ENCODE measurements at places on chromosomes 5 and 9.

DNA sequence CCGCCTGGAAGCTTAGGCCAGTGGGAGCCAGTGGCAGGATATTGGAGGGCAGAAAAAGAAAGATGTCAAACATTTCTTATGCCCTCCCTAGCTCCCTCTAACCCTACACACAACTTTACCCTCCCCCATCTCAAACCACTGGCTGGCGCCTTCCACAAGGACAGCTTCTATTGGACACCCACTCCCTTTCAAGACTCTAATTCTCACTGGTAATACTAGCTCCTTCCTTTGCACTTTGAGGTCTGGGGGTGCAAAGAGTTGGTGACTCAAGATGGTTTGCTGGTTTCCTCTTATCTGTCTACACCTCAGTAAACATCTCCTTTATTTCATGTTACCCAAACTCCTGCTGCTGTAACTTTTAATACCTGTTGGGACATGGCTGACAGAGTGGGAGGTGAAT, 11.6 kb upstream of the ITGA1 start:
- no peak for DNase-seq

DNA sequence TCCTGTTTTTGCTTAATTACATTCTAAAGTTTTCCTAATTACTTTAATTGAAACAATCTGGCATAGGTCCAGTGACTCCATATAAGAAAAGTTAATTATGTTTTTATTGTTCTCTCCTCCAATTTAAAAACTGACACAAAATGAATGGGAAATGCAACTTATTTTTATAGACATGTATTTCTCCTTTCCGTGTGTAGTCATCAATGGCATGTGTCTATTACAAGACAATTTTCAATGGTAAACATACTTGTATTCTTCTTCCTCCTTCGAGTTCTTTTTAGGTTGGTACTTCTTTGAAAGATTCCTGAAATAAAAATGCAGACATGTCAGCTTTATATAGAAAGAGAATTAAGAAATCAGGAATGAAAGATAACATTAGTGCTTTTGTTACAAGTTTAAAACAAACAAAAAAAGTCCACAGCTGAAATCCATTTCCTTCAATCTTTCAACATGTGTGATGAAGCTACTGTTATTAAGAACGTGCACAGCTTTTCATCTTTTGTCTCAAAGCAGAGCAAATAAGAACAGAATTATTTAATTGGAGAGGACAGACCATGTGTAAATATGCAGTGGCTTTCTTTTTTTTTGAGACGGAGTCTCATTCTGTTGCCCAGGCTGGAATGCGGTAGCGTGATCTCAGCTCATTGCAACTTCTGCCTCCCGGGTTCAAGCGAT, 63.8 kb downstream of the FNBP1 start:
- no peak for DNase-seq

DNA sequence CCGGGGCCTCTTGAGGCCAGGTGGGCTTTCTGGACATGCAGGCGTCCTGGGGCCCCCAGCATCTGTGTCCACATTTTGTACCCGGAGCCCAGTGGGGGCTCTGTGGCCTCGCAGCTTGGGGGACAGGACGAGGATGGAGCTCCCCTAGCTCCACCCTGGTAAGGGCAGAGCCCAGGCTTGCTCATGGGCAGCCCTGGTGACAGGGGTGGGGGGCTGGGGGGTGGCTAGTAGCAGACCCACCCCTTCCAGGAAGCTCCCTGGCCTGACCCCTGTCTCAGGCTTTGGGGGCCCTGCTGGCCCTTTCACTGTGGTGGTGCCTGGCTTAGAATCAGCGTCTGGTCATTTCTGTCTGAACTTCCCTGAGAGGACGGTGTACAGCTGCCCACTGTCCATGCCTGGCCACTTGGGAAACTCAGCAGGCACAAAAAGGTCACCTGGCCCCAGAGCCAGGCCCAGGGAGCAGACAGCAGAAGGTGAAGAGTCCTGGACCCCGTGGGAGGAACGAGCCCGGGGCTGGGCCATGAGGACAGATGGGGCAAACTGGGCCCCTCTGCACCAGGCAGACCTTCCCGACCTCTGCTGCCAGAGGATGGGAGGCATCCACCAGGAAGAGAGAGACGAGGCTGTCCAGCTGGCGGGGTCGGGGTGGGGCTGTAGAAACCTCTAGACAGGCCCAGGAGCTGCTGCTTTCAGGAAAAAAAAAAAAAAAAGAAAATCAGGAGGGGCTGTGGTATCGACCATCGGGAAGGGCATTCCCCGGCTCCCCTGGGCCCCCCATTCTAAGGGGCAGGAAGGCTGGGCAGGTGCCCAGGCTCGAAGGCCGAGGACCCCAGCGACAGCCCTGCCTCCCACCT, 52.8 kb downstream of the EXD3 start:
- DNase-seq = no peak

DNA sequence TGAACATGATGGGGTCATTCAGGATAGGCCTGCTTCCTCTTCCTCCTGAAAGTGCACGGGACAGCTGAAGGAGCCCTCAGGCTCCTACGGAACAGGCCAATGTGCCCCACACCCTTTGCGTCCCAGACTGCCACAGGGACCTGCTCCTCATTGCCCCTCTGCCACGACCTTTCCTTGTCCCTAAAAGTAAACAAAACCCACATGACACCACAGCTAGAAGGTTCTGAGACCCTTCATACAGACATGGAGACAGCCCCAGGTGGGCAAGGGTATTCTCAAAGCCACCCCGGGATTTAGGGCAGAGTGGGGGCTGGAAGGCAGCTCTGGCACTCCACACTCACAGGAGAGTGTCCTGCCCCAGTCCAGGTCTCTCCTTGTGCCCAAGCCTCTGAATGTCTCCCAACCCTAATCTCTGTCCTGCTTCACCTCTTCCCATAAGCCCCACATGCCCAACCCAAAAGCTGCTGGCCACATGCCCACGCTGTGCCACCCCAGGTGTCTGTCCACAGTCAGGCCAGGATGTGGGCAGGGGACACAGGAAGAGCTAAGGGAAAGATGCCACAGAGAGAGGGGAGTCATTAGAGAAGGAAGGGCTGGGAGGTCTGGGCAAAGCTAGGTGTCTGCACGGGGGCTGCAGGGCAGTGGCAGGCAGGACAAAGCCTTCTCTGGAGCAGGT, 800 bp downstream of the AMBP start:
- DNase-seq = no peak

GRCh38 chr5:154475591-154476353, 2.3 kb downstream of the HAND1 start:
- DNase-seq = peak; percentile 32

DNA sequence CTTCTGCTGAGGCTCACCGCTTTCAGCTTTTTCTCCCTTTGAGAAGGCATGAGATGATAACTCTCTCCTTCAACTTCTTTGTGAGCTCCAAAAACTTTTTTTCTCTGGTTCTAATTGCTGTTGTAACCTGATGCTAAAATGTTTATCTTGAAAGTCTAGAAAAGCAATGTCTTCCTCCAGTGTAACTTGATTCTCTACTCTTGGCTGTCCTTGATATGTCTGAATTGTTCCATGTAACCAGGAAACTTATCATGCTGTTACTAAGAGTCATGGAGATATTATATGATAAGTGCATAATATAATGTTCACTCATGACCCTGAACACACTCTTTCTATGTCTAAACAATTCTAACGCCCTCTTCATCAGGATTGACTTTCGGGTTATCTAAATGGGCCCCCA, 128.0 kb upstream of the ABCA1 start:
- DNase-seq = no peak

GRCh38 chr5:171990713-171991015, 15.8 kb downstream of the FBXW11 start:
- DNase-seq = no peak

DNA sequence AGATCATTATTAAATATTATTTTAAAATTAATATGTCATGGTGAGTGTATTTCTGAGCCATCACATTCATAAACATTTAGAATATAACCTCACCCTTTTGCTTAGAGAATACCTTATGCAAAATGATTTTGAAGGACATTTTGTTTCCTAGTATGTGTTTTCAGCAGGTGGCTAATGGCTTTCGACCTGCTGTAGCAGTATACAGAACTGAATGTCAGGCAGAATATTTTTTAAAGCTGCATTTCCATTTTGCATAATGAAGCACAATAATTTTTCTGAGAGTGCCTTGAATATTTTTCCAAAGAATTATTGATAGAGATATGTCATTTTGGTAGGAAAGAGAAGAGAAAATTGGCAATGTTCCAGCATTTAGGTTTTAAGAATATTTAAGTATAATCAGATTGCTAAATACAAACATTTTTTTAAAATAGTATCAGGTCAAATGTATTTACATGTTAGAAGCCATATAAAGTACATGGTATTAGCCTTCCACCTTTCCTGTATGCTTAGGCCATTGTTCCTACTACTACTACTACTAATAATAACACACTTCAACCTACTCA, 42.3 kb downstream of the PAM start:
- DNase-seq = no peak

DNA sequence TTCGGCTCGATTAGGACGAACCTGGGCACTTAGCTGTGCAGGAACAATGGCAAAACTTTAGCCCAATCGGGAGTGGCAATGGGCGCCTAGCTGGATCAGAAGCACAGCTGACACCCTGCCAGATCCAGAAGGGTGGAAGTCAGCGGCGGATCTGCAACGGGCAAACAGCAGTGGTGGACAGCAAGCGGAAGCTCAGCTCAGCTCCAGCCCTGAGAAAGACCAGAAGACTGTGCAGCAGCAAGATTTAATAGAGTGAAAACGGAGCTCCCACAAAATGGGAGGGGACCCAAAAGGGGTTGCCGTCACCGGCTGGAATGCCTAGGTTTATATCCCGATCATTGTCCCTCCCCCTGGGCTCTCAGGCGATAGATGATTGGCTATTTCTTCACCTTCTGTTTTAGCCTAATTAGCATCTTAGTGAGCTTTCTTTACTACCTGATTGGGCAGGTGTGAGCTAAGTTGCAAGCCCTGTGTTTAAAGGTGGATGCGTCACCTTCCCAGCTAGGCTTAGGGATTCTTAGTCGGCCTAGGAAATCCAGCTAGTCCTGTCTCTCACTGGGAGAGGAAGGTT, 1237.9 kb downstream of the CDH12 start:
- no peak for DNase-seq

- peak; percentile 74 for DNase-seq
These were observed 1.0 kb downstream of the NREP start for GRCh38 chr5:111755942-111756381.

DNA sequence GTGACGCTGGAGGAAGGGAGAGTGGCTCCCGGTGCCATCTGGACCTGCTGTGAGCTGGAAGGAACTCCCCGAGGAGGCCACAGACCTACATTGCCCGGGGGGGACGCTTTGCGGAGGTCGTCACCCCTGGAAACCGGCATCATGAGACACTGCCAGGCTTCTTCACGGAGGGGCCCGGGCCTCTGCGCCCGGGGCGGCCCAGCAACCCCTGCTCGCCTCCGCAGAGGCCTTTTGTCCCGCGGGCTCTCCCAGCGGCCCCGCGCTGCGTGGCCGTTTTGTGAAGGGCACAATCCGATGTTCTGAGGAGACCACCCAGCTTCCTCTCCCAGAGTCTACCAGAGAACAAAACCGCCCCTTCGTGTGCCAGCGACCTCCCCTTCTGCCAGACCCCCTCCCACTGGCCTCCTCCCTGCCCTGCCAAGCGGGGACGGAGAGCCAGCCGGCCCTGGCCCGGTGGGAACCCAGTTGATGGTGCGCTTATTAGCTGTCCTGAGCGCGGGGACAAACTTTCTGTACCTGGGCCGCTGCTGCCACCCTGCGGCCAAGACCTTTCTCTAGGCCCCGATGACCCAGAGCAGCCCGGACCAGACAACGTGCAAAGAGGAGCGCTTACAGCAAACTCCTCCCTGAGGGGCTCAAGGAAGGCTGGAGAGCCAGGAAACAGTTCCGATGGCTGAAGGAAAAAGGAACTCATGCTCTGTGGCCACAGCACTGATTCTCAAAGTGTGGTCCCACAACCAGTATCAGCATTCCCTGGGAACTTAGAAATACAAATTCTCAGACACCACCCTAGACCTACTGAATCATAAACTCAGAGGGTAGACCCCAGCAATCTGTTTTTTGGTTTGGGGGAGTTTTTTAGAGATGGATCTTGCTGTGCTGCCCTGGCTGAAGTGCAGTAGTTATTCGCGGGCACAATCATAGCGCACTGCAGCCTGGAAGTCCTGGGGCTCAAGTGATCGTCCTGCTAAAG, 86.7 kb downstream of the SLC1A3 start:
- peak; percentile 87 for DNase-seq

DNA sequence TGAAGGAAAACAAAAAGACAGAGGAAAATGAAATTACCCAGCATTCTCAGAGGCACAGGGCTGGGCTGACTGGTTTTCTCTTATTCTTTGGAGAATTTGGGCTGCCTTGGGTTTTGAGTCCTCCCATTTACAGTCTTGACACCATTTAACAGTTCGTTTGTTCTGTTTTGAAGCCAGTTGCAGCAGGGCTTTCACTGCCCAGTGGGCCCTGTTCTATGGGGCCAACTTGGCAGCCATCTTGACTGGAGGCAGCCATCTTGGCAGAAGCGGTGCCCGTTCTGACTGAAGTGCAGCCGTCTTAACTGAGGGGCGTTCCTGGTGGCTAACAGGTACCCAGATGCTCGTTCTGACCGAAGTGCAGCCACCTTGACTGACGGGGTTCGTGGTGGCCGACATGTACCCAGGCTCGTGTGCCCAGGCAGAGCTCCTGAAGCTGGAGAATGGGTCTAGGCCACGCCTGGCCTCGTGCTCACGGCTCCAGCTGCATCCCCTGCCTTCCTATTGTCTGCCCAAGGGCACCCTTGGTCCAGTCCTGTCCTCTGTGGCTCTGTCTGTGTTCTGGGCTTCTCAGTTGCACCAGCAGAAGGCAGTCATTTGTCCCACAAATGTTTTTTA, 164.4 kb downstream of the GAPVD1 start:
- DNase-seq = no peak

DNA sequence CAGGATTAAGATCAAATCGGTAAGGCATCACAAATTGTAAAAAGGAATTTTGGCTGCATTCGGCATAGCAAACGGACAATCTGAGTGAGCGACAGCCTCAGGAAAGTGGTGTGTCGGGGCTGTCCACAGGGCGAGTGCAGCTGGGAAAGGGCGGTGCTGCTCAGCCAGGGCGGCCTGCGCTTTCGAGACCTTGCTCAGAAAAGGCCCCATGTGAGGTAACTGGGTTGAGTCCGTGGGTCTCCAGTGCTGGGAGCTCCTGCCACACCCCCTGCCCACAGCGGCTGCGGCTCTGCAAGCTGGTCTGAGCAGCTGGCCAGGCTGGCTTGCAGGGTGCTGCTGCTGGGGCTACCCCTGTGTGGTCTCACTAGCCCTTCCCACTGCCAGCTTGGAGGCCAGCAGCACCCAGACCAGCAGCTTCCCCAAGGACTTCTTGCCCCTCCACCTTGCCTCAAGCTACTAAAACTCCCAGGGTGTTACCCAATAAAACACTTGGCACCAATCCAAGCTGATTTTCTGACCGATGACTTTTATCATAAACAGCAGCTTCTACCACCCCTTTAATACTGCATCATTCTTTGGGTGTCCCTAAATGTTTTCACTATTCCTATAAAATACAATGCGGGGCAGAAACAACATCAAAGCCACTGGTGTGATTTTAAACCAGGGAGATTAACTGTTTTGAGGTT, 6.2 kb downstream of the SURF2 start:
- DNase-seq = no peak

GRCh38 chr5:113329981-113330380, 104.8 kb downstream of the TSSK1B start:
- DNase-seq = no peak

GRCh38 chr5:54996466-54996865, 11.1 kb upstream of the ESM1 start:
- DNase-seq = peak; percentile 97
